NCI-H2081 treated with DMSO at 0.1 percent for 48 hours (cell line): ENCODE measurements at places on chromosomes 6 and 20.

- DNase-seq: no peak
These were observed 28.5 kb downstream of the MYH7B start for GRCh38 chr20:34983995-34984735.

DNA sequence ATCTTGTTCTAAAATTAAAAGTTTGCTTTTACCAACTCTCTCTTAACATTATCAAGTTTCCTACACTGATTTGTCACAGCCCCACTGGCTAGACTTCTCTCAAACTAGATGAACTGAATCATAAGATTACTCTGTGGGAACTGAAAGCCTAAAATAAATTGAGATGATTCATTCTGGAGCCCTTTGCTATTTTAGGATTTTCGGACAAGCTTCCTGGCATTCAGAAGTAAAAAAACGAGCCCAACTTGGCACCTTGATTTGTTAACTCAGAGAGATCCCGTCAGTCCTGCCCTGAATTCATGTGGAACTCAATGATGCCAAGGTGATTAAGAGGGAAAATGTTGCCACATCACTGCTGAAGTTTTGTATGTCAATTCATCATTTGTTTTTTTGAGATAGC lies 122.0 kb upstream of the NRSN1 start:
- DNase-seq: no peak

- DNase-seq: no peak
These were observed 536 bp upstream of the FNDC1 start for GRCh38 chr6:159168536-159169192.

DNA sequence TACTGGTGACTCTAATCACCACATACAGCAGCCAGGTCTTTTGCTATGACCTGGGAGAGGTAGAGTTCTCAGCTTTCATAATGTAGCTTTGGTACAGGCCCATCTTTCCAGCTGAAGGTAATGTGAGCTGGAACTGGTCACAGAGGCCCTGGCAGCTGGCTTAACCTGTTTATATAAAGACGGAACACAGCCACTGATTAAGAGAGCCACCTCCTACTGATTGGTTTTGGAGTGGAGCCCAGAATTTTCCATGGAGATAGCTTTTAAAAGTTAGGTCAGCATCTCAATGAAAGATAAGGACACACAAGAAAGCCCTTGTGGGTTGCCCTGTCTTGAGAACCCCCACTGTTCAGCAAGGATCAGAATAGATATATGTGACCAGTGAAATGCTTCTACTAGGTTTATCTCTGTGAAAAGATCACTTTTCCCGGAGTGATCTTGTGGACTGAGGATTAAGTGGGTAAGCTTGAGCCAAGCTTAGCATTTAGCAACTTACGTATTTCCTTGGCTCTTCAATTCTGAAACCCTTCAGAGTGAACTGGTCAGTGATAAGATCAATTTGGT lies 213.7 kb upstream of the CITED2 start:
- DNase-seq: peak; percentile 61

GRCh38 chr6:4665489-4666417 lies 110.5 kb upstream of the CDYL start:
- no peak for DNase-seq

DNA sequence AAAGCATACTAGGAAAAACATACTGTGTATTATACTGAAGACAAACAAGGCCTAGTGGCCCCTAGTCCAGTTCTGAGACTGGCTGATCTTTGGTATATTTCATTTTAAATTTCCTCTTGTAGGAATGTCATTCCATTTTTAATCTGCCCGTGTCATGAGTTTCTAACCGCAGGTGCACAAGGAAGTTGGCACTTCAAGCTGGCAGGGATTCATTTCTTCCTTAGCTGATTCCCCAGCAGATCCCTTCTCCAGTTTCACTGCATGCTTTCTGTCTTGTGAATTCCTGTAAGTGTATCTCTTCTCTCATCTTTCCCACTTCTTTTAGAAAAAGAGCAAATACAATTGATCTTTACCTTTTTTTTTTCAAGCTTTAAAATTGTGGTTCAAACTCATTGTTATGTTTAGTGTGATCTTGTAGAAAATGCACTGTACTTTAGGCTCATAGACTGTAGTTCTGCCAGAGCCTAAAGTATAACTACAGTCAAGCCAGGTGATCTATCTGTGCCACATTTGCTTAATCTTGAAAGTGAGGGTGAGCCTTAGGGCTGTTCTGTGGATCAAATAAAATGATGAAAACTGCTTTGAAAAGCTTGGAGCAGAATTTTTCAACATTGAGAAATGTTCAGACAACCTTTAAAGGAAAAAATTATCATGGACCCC lies 37.0 kb downstream of the RNF217 start:
- DNase-seq: no peak

GRCh38 chr20:13432126-13432525 lies 206.6 kb downstream of the TASP1 start:
- no peak for DNase-seq

GRCh38 chr6:14770572-14770971 lies 475.3 kb upstream of the JARID2 start:
- DNase-seq: no peak

GRCh38 chr20:31637660-31638059 lies at the start of gene COX4I2:
Gene COX4I2 (plus strand): TSS chr20:31637912. CDS start chr20:31639018, 1,106 bp downstream.
- no peak for DNase-seq

DNA sequence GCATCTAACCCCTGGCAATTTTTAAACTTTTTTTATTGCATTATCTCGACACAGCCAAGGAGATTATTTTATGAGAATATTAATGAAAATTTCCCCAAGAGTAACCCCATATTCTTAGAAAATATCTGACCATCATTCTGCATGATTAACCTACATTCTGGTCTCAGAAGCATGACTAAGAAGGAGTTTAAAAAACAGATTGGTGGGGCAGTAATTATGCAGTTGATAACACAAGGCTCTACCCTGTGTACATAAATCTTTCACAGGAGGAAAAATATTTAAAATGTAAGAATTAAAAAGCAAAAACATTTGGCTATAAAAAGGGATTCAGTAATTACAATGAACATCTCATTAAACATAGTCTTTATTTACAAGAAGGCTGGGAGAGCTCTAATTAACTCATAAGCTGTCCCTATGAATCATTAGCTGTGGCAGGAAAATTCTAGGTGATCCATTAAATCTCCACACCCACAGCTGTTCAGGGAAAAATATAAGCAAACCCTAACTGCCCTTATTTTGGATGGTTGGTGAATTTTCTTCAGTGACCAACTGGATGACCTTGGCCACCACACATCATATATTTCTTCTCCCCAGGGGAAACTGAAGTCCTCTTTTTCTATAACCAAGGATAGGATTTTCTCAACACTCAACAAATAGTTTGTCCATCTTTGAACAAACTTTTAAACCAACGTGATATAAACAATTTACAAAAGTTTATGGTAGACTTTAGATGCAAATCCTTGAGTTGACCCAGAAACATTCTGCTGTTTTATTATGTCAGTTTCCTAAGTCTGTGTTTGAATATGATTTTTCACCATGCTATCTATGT lies 59.5 kb downstream of the PDE7B start:
- no peak for DNase-seq

DNA sequence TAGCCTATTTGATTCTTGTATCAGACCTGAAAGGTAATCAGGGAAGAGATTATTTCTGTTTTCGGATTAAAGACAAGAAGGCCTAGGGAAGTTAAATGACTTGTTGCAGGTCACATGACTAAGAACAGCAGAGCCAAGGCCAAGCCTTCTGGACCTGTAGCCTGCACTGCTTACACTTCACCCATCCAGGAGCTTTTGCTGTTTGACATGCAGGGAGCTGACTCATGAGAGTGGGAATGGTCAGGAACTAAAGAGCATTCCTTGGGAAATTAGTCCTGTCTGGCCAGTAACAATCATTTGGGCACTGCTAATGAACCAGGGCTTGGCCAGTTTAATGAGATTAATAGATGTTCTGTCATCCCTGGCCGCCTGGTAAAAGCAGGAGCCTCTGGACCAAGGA lies 46.8 kb downstream of the EIF2S2 start:
- DNase-seq: no peak
